Right ventricle myocardium inferior (tissue), 1 donor: ENCODE measurements at places on chromosomes 2 and 18. TPM values are rescaled to one million over a fixed set of nuclear protein-coding genes. Genes with fewer than 3 reads are reported as not detected.
A peak's percentile ranks its signal among the peaks of the same experiment; 100 is the strongest.

Gene GKN1
- not detected for total RNA-seq

Gene SKOR2
- total RNA-seq: not detected

Gene IL36RN
- not detected for total RNA-seq

Gene KCNJ3
- 2.6 TPM for total RNA-seq

Gene PTH2R
- total RNA-seq: not detected

Gene NT5C1B
- total RNA-seq: not detected

Gene CAMKMT
- total RNA-seq: 4.6 TPM

Gene UGT1A8
- total RNA-seq: not detected

Gene TMEM182
- 175 TPM for total RNA-seq

Gene RAB11FIP5
- total RNA-seq: 19.0 TPM

Gene SLC14A1
- total RNA-seq: 24.9 TPM

Gene SRD5A2
- total RNA-seq: not detected

DNA sequence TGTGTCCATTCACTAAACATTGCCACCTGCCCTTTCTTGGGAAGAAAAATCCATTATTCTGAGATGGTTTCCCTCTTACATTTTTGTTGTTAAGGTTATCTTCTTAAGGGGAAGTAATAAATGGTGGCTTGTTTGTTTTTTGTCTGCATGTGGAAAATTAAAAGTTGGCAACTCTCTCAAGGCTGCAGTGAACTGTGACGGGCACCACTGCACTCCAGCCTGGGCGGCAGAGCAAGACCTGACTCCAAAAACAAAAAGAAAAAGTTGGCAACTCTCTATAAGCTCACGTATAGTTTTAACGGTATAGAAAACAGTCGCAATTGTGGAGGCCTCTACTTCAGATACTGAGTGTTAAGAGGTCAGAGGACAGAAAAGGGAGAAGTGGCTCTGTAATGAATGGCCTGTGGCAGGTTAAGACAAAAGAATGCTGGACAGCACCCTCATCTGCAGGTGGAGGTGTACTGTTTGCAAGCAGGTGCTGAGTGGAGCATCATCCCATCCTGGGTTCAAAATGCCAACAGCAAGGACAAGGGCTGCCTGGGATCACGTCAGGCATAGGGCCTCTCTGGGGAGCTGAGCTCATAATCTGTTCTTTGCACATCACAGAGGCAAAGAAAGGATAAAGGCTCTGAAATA lies 16.7 kb downstream of the L3MBTL4 start:
- DNase-seq: no peak

DNA sequence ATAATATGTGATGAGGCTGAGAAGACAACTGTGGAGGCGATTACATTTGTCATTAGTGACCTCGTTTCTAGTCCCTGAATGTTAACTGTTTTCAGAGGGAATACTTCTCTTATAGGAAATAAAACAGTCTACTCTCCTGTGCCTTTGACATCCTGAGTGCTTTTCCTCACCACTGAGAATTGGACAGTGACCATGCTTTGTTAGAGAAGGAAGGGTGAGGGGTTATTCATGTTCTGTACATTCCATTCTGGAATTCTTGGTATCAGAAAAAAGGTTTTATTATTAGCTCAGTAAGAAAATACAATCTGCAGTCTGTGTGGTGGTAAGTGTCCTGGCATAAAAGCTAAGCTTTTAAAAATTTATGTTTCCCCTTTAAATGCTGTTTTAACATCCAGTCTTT lies 58.8 kb downstream of the PARD3B start:
- DNase-seq: no peak

- peak; percentile 90 for DNase-seq
Measured at GRCh38 chr18:3450012-3450798, at the start of gene TGIF1. TGIF1 (plus strand) TSS chr18:3450172; CDS start chr18:3450490, 318 bp downstream.

DNA sequence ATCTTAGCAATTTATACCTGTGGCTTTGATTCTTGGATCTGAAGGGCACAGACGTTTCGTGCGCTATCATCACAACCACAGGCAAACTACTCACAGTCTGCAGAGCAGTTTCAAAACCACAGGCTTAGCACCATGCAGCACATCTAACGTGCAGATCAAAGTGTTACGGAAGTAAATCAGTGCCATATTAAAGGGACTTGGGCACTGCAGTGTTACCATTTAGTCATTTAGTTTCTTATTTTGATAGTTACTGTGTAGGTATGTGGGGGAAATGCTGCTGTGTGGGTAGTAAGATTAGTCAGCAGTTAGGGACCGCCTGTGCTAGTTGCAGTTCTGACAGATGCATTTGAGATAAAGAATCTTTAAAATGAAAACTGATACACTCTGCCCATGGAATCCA lies 384.0 kb downstream of the NBAS start:
- DNase-seq: no peak

DNA sequence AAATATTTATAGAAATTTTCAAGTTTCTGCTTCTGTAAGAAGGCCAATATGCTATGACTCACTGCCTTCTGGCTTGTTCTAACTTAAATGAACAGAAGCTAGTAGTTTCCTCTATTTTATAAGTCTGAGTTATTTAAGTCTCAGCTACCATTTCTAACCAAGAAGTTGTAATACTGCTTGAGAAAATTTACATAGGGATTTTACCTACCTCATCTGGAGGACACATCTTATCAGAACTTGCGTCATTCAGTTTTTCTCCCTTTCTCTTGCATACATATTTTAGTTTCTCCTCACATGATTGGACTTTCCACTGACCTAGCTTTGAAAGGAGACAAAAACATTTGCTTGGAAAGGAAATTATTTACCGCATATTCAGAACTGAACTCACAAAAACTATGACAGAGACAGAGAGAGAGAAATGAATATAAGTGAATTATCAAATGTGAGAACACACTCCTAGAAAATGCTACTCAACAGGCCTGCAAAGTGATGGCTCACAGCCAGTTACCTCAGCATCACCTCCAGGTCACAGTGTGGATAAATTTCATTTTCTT lies 81.1 kb upstream of the CD302 start:
- DNase-seq: no peak

DNA sequence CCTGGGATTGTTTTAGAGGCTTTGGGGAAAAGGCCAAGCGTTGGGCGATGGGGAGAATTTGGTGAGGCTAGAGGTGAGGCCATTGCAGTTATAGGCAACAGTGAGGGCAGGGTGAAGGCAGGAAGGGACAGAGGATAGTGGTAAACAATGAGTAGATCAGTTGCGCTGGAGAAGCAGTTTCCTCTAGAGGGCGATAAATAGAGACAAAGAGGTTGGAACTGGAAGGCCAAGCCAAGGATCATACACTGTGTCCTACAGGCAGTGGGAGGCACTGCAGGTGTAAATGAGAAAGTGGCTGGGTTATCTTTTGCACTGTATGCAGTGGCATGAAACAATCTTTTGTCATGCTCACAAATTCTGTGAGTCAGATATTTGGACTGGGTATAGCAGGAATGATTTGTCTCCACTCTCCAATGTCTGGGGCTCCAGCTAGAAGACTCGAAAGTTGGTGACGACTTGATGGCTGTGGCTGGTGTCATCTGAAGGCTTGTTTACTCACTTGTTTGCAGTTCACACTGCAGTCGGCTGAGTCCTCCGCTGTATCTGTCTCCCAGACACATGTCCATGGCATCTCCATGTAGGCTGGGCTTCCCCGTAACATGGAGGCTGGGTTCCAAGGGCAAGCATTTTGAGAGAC lies 82.1 kb downstream of the TNP1 start:
- no peak for DNase-seq

- DNase-seq: no peak
Measured at GRCh38 chr2:23485261-23485660, 100.3 kb downstream of the KLHL29 start.

GRCh38 chr2:198135481-198135934 lies 331.1 kb downstream of the PLCL1 start:
- no peak for DNase-seq

DNA sequence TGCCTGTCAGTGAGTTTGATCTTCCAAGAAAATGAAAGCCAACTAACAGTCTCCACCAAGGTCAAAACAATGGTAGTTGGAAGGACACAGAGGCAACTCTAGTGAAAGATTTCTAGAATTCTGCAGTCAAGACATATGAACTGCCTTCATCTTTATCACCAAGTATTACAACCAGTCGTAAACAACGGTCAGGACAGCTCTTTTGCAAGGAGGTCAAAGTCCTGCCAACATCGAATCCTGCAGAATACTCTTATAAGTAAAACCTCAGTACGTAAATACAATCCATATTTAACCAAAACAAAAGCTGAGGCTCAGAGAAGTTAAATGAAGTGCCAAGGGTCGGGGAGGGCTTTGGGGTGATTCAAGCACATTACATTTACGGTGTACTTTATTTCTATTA lies 3.1 kb downstream of the FEZ2 start:
- no peak for DNase-seq

DNA sequence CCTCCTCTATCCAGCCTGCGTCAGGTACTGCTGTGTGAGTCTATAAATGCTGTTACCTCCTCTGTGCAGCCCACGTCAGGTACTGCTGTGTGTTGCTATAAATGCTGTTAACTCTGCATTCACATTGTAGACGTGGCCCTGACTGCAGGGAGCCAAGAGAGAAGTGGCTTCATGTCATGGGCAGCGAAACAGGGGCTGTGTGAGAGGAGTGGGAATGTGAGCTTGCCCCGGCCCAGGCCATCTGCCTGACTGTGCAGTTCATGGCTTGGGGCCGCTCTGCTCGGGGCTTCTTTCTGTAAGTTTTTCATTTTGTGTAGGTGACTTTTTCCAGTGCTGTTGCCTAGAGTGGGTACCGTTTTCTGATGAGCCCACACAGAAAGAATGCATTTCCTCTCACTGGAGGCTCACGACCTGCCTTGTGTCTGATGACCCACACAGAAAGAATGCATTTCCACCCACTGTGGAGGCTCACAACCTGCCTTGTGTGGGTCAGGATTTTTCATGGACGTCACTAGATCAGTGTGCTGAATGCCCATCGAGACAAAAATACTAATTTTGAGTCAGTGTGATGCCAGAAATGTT lies 104.5 kb downstream of the SNTG2 start:
- DNase-seq: no peak

GRCh38 chr2:9573013-9573720 lies 17.5 kb upstream of the ADAM17 start:
- no peak for DNase-seq

- no peak for DNase-seq
Measured at GRCh38 chr2:182615036-182615435, 101.0 kb upstream of the DNAJC10 start.

GRCh38 chr2:105443617-105444598 lies 45.1 kb upstream of the FHL2 start:
- no peak for DNase-seq

DNA sequence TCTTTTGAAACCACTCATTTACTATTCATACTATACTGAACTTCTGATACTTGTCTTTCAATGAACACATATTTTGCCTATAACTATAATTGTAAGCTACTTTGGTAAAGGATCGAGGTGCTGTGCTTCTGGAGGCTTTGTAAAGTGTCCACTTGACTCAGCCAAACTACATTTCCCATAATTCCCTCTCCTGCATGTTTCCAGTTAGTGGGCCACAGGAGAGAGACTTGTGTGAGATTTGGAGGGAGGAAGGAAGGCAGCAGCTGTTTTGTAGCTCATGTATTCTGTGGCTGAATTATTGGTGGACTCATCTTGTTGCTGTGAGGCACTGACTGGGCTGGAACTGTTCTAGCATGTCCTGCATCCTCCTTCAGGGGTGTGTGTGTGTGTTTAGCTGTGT lies 328.8 kb downstream of the ARL6IP6 start:
- DNase-seq: no peak

GRCh38 chr18:52289392-52289791 lies 50.6 kb upstream of the DCC start:
- DNase-seq: no peak

DNA sequence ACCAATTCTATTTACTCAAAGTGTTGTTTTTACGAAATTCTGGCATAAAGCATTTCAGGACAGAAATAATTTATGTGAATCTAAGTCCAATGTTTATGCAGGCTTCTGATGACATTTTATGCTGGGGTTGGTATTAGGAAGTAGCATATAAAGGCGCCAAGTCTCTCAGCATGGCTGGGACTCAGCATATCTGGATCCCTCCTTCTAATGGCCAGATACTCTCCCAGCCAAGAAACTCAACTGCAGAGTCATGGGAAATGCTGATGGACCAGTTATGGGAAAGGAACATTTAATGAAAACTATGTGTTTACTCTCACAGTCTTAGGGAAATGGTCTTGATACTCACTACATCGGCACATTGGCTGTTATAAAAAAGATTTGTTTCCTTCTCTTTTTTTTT lies 392.2 kb downstream of the ARHGAP15 start:
- DNase-seq: no peak

GRCh38 chr2:130911482-130911881 lies 74.8 kb downstream of the ARHGEF4 start:
- no peak for DNase-seq

DNA sequence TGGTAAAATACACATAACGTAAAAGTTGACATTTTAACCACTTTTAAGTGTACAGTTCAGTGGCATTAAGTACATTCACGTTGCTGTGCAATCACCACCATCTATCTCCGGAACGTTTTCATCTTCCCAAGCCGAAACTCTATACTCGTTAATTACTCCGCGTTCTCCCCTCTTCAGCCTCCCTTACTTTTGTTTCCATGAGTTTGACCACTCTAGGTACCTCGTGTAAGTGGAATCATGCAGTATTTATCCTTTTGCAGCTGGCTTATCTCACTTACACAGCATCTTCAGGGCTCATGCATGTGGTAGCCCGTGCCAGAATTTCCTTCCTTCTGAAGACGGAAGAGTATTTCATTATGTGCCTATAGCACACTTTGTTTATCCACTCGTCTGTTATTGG lies 225.2 kb downstream of the SLC4A3 start:
- no peak for DNase-seq

DNA sequence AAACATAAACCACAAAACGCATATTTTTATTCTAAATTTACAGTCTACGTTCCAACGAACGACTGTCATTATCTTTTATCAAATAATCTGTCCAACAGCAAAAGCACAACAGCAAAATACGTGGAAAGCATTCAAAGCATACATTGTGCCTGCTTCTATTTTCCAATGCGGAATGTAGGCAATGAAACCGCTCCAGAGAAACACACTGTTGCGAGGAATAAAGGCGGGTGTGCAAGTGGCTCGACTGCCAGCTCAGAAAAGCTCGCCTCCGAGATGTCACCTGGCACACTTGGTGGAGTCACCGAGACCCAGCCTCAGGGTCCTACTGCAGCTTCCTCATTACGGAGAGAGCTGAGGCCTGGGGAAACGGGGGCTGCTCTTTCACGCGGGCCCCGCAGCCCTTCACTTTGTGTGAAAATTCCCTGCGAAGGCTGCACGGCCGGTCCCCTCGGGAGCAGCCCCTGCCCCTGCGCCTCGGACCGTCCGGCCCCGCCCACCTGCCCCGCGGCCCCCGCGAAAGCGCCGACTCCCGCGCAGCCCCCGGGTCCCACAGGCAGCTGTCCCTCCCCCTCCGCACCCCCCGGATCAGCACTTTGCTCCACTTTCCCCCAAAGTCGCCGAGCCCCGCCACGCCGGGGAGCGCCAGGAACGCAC lies 752 bp downstream of the MGAT4A start:
- DNase-seq: peak; percentile 74
